ENCODE measurements at places on chromosomes 11 and 22.

DNA sequence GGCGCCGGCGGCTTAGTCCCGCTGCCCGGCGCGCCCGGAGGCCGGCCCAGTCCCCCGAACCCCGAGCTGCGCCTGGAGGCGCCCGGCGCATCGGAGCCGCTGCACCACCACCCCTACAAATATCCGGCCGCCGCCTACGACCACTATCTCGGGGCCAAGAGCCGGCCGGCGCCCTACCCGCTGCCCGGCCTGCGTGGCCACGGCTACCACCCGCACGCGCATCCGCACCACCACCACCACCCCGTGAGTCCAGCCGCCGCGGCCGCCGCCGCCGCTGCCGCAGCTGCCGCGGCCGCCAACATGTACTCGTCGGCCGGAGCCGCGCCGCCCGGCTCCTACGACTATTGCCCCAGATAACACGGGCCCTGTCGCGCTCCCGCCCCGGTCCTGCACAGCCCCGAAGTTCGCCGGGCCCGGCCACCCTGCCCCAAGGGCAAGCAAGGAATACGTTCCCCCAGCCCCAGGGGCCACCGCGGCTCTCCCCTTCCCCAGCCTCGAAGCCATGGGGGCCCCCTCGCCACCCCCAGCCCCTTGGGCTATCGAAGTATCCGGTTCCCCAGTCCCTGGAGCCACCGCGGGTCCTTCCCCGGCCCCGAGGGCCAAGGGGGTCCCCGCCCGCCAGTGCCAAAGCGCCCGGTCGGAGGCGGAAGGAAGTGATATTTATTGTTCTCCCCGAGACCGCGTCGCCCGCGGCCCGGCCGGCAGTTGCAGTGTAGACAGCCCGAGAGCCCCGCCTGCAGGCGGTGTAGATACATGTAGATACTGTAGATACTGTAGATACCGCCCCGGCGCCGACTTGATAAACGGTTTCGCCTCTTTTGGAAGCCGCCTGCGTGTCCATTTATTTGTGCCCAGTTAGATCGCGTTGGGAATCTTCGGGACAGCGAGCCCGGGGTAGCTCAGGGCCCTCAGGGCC is 6.2 kb downstream of the TBX1 start:
- DNase-seq, result peak; percentile 85

GRCh38 chr11:3092603-3093141 is 35.4 kb upstream of the CARS1 start:
- DNase-seq, result peak; percentile 59

DNA sequence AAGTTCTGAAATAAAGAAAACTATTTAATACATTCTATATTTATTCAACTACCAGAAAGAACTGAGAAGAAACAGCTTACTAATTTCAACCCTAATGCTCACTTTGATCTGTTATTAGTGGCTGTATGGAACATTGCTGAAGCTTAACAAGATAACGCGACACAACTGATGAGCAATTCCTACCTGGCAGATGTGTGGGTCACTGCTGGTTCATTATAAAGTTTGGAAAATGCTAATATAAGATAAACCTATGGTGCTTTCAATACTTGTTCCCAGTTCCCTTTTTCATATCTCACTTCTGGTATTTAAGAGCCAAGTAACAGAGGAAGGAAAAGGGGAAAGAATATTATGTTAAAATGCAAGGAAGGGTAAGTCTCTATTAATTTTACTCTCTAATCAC is 10.5 kb downstream of the CTSC start:
- no peak for DNase-seq

DNA sequence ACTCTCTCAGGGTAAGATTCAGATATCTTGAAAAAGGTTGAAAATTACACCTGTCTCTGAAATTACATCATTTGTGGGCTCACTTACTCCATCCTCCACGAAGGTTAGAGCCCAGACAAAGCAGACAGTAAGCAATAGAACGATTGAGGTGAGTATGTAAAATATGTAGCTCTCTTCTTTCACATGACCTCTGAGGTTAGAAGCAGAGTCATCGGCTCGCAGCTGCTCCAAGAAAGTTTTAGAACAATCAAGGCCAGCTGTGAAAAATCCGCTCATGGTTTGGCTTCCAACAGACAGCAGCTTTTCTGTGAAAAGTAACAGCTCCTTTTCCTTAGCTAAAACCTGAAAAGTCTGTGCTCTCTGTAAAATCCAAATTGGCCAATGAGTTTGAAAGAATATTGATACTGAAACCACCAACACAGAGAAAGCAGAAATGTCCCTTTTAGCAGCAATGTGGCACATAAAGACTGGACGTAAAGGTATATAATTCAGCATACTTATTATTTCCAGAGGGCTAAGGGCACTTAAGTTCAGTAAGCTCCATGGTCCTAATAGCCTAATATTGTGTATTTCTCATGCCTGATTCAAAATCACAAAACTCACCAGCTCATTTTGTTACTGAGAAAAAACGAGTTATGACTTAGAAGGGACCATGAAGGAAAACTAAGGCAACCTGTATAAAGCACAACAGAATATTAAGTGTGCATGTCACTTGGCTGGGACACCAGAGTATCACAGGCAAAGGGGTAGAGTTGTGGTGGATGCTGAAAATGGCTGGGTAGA is 78.2 kb downstream of the FAM76B start:
- no peak for DNase-seq

DNA sequence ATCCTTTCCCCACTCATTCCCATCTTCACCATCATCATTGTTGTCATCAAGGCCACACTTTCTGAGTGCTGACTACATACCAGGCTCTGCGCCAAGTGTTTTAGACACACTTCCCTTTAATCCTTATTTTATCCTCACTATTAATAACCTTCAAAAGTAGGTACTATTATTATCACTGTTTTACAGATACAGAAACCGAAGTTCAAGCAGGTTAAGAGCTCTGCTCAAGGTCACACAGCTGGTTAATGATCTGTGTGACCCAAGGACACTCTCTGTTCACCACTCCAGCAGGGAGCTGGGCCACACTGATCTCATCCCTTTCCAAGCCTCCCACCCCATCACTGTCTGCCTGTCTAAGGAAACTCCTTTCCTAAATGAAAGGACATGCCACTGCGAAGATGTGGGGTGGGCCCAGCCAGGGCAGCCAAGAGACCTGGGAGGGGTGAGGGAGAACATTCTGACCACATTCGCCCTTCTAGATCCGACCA is 17.2 kb upstream of the TSKU start:
- no peak for DNase-seq

GRCh38 chr11:19359221-19360000 is 118.7 kb upstream of the E2F8 start:
- DNase-seq, result no peak

- DNase-seq, result no peak
Measured at GRCh38 chr11:122852074-122852795, 13.9 kb downstream of the CRTAM start.

DNA sequence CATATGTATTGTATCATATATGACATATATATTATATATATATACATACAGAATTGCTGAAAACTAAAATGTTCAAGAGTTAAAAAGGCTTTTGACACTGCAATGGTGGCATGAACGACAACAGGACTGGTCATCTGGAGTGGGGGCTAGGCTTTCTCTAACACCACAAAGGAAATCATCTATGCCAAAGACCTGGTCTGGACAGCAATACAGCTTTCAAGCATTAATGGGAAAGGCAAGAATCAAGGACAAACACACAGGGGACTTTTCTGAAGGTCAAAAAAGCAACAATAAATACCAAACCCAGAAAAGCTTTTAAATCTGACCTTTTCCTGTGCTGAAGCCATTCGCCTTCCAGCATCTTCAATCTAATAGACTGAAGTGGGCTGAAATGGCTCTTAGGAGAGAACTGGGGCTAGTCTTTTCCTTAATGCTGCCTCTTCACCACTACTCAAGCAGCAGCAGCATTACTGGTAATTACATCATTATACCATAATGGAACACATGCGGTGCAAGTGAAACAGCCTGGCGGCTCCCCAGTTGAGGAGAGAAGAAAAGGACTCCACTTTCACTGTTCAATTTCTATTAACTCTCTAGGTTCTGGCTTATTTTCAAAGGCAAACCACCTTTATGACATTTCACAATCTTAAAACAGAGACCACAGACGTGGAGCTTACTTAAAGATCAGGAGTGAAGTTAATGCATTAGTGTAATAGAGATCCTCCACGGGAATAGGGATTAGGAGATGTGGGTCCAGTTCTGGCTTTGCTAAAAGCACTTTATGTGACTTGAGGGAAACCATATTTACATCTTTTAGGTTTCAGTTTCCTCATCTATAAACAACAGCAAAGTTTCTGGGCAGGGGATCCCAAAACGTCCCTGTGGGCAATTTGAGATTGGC is 63.0 kb downstream of the GAB2 start:
- DNase-seq, result no peak

- no peak for DNase-seq
Measured at GRCh38 chr22:49614966-49615965, 212.4 kb downstream of the BRD1 start.

DNA sequence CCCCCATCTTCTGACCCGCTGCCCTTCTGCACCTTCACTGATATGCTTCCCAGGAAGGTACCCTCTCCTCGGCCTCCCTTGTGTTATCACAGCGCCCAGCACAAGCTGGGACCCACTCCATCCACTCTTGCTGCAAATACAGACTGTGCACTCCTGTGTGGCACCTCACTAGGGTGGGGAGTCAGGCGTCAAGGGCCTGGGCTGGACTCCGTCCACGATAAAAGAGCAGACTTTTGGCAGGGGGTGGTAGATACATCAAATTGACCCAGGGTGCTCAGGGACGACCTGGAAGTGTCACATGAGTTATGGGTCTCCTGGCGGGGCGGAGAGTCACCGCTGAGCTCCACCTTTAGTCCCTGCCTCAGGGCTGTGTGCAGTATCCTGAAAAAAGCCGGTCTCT is 908 bp downstream of the TRPM5 start:
- DNase-seq, result no peak

DNA sequence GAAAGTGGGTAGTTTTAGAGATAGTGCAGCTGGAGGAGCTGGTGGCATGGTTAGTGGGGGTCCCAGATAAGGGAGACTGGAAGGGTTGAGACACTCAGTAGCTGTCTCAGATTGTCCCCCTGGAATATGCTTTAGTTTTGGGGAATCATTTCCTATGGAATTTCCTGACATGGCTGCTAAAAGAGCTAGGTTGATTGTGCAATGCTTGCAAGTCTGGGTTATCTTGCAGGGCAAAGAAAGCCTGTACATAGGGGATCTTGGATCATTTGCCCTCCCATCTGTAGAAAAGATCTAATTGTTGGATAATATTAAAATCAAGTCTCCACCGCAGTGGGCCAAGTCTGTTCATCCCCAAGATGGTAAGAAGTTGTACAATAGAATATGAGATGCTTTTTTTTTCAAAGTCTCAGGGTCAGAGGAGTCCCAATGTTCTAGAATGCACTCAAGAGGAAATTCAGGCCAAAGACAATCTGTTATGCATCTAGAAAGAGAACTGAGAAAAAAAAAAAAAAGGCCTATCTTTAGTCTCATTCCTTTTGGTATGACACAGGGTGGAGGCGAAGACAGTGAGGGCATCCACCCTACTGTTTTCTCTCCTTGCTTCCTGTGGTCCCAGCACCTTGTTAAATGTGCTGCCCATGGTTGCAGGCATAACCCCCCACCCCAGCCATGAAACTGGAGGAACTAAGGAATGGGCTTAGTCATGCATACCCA is 20.2 kb downstream of the MS4A6E start:
- DNase-seq, result no peak

DNA sequence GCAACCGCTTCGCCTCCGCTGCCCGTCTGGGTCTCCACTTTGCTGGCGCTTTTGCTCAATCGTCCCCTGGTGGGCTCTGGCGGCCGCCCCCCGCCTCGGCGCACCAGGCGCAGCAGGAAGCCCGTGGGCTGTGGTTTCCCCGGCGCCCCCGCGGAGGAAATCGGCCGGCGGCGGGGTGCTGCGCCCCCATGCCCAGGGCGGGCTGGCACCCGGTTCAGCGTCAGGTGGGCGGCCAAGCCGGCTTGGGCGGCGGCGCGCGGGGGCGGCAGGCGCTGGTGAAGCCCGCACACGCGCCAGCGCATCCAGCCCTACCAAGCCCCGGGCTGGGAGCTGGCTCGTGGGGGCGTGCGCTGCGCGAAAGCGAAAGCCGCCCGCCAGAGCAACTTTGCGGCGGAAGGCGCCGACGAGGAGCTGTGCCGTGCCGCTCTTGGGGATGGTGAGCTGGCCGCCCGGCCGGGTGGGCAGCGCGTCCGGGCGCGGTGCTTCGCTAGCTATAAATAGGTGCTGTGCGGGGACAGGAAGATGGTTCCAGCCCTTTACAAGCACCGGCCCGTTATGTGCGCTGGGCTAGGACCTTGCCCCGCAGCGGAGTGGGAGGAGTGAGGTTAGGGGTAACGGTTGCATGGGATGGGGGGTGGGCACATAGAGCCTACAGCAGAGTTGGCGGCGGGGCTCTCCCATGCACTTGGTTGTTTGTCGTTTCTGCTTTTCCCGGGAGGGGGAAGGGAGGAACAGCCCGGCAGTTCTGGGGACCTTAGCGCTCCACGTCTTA is 25.0 kb upstream of the SUSD2 start:
- peak; percentile 83 for DNase-seq

DNA sequence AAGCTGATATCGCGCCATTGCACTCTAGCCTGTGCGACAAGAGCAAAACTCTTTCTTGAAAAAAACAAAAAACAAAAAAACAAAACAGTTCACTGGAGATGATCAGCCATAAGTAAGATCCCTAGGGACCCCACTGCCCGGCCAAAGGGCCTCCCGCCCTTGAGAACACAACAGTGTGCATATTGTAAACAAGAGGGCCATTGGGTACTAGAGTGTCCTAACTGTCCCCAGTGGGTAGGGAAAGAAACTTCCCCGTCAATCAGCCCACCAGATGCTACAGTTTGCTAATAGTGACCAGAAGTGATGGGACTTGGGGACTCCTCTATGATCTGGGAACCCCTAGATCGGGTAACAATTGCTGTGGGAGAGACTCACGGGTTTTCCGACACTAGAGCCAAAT is 3.7 kb upstream of the ACY3 start:
- DNase-seq, result peak; percentile 14

GRCh38 chr11:7341551-7341950 is 89.8 kb downstream of the SYT9 start:
- DNase-seq, result no peak

DNA sequence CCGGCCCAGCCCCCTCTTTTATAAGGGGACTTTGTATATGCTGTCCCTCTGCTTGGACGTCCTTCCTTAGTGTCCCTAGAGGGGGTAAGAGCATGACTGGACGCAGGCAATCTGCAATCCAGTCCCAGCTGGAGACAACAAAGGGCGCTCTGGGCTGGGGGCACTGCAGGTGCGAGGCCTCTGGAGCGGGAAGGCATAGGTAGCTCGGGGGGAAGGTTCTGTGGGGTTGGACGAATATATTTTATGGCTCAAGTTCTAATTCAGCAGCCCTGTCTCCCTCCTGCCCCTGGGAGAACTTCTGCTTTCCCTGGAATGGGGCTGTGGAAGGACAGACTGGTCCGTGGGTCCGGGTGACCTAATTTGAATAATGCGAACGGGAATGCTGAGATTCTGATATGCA is 40.0 kb downstream of the KCNJ4 start:
- DNase-seq, result peak; percentile 49
